ENCODE measurements at places on chromosomes 2 and 18. TPM values are rescaled to one million over a fixed set of nuclear protein-coding genes. Genes with fewer than 3 reads are reported as not detected.

ALKAL2 gene
- not detected for total RNA-seq

SCN1A gene
- total RNA-seq: 0.09 TPM

WDR33 gene
- 29.5 TPM for total RNA-seq

CCBE1 gene
- total RNA-seq: 24.9 TPM

TMEFF2 gene
- total RNA-seq: 2.2 TPM

REEP1 gene
- not detected for total RNA-seq

MC4R gene
- total RNA-seq: not detected

ANKRD12 gene
- 88.0 TPM for total RNA-seq

ABHD1 gene
- total RNA-seq: 0.16 TPM

TSHZ1 gene
- 3.3 TPM for total RNA-seq

MOCOS gene
- 2.2 TPM for total RNA-seq

FOXD4L1 gene
- under 0.01 TPM for total RNA-seq

POTEI gene
- not detected for total RNA-seq

TRIB2 gene
- 12.3 TPM for total RNA-seq

FBXO15 gene
- total RNA-seq: 0.79 TPM

C1GALT1C1L gene
- total RNA-seq: 0.34 TPM

ERICH2 gene
- total RNA-seq: 1.2 TPM

NCOA1 gene
- total RNA-seq: 8.4 TPM

E2F6 gene
- 9.4 TPM for total RNA-seq

MGAT5 gene
- 29.4 TPM for total RNA-seq

VIL1 gene
- not detected for total RNA-seq

IGFBP2 gene
- total RNA-seq: 2.0 TPM

ABCG8 gene
- not detected for total RNA-seq

DNAJC5G gene
- not detected for total RNA-seq

NIFK gene
- 18.6 TPM for total RNA-seq

DNER gene
- total RNA-seq: 2.8 TPM

DSEL gene
- total RNA-seq: 74.9 TPM

ABCB11 gene
- under 0.01 TPM for total RNA-seq

SCN9A gene
- 12.1 TPM for total RNA-seq

SAG gene
- total RNA-seq: not detected

ASB18 gene
- total RNA-seq: not detected

CABLES1 gene
- total RNA-seq: 20.5 TPM

FRZB gene
- total RNA-seq: 0.17 TPM

RAX gene
- total RNA-seq: not detected

SLC30A3 gene
- not detected for total RNA-seq

RAD51AP2 gene
- not detected for total RNA-seq

MRPL53 gene
- 68.4 TPM for total RNA-seq

ARHGEF4 gene
- 2.2 TPM for total RNA-seq

MROH2A gene
- total RNA-seq: not detected

RPRD1A gene
- total RNA-seq: 18.3 TPM

ODC1 gene
- 47.8 TPM for total RNA-seq

PLEKHH2 gene
- 4.4 TPM for total RNA-seq

SP110 gene
- 9.9 TPM for total RNA-seq

GCG gene
- total RNA-seq: not detected

TCF7L1 gene
- total RNA-seq: 2.4 TPM

RNASEH1 gene
- 24.6 TPM for total RNA-seq

DNAH7 gene
- total RNA-seq: 0.94 TPM

CDKL4 gene
- total RNA-seq: 4.3 TPM

TGFA gene
- total RNA-seq: not detected

DRC1 gene
- under 0.01 TPM for total RNA-seq

ASB3 gene
- total RNA-seq: 33.1 TPM

SERPINB2 gene
- 1.4 TPM for total RNA-seq

CNGA3 gene
- total RNA-seq: 0.16 TPM

NUP35 gene
- 3.8 TPM for total RNA-seq

EMILIN1 gene
- total RNA-seq: 257 TPM

CFAP53 gene
- 0.77 TPM for total RNA-seq

UGT1A5 gene
- total RNA-seq: not detected

FHOD3 gene
- total RNA-seq: 4.3 TPM

PLEKHB2 gene
- total RNA-seq: 52.9 TPM
